Head of caudate nucleus (tissue), 42 donors: ENCODE measurements at places on chromosomes 6 and 20.

- DNase-seq: no peak
Measured at GRCh38 chr6:6840831-6841291, 252.3 kb downstream of the LY86 start.

GRCh38 chr20:23596579-23597250, 9.0 kb downstream of the CST9 start:
- no peak for DNase-seq

DNA sequence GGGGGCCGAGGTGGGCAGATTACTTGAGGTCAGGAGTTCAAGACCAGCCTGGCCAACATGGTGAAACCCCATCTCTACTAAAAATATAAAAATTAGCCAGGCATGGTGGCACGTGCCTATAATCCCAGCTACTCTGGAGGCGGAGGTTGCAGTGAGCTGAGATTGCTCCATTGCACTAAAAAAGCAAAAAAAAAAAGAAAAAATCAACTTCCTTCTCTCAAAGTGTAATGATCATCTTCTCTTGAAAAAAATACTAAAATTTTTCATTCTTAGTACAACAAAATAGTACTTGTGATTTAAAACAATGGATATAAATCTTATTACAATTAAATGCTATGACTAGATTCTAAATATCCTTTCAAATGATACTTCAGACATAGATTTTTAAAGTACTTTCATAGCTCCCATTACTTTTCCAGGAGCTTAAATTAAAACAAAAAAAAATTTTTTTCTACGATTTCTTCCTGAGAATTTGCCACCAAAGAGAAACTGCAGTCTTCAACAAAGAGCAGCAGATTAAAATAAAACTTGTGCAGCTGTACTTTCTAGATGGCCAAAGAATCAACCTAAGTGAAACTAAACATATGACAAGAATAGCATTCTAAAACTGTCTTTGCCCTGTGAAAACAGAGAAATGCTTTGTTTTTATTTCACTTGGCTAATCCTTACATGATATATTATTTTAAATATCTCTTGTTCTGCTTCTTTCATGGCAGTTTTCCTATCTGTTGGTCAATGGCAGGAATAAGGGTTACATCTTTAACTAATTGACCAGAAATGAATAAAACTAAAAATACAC, 75.2 kb downstream of the MAP3K5 start:
- no peak for DNase-seq

DNA sequence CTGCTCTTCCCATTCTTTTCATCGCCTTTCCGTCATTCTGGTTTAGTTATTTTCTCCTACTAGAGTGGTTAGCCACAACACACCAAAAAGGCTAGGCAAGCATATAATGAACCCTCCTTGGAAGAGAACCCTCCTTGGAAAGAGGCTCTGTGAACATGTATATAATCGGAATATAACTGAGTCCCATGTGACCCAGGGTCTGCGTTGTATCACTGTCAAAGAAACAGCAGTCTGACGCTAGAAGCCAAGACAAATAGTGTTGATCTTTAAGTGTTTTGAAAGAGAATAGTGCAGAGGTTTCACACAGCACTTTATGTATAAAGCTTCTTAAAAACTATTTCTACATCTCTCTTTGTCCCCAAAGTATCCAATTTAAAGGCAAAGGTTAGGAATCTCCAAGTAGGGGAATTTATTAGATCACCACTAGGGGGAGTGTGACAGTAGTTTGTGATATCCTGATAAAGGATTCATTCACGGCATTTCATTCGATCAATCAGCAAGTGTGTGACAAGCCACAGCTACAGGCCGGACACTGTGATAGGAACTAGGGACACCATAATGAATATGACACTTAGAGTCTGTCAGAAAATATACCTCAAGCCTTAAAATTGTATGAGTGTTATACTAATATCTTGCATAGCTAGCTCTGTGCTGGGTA, 395.3 kb downstream of the CD109 start:
- peak; percentile 28 for DNase-seq

DNA sequence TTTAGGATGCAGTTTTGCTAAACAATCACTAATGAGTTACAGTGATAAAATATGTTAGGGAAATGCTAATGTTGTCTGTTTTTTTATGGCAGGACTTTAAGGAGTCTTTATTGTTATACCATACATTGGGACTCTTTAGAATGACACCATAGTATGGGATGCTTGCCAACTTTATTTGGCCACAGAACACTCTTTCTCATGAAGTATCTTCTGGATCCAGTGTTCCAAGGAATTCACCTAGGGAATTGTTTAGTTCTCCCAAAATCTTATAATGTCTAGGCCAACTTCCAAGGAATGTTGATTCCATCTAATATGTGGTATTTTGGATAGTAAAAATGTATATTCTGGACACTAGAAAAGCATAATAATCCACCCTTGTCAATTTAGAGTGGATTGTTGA, 3.3 kb downstream of the RIN2 start:
- no peak for DNase-seq

GRCh38 chr20:37494796-37495195, 26.3 kb upstream of the NNAT start:
- DNase-seq: no peak

GRCh38 chr6:43945768-43946080, 175.7 kb downstream of the VEGFA start:
- no peak for DNase-seq

GRCh38 chr6:26199773-26200764, 112.8 kb downstream of the HFE start:
- no peak for DNase-seq

- DNase-seq: no peak
Measured at GRCh38 chr6:38178584-38178886, 359.0 kb downstream of the ZFAND3 start.

GRCh38 chr6:15359335-15359862, 113.5 kb downstream of the JARID2 start:
- peak; percentile 60 for DNase-seq

GRCh38 chr6:73032586-73032985, 192.7 kb downstream of the KHDC1L start:
- DNase-seq: no peak

- no peak for DNase-seq
Measured at GRCh38 chr6:44458551-44458950, 71.0 kb downstream of the CDC5L start.

DNA sequence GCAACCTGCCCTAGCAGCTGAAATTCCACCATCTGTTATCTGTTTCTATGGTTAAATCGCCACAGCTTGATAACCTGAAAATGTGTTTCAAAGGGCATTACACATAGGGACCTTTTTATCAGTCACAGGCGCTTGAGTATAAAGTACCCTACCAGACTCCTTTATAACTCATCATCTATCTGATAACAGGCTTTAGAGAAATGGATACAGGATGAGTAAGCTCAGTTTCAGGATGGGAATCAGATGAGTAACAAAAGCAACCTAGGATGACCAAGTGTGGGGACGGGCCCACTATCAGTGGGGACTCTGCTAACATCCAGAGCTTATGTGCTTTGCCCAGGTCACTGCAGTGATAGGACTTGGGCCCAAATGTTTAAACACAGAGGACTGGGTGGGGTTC, 75.6 kb downstream of the PRND start:
- no peak for DNase-seq

DNA sequence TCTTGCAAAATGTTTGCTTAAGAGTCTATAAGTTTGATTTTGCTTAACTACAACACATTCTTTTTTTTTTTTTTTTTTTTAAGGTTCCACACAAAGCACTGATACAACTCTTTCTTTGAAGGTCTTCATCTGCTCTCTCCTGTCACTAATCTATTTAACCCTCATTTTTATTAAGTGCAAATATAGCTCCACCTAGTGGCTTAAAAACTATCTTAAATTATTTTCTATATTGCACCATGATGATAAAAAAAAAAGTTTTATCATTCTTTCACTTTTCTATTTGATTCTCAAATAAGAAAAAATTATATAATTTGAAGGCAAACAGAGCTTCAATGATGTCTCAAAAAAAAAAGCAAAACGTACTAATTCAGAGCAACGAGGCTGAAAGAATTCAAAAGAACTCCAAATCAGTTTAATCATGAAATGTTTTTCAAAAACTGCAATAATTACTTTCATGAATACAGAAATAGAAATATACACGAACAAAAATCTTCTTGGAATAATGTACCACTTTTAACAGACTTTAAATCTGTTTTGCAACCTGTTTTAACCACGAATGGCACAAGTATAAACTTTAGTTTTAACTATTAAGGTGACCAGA, 12.8 kb downstream of the ESF1 start:
- DNase-seq: no peak

DNA sequence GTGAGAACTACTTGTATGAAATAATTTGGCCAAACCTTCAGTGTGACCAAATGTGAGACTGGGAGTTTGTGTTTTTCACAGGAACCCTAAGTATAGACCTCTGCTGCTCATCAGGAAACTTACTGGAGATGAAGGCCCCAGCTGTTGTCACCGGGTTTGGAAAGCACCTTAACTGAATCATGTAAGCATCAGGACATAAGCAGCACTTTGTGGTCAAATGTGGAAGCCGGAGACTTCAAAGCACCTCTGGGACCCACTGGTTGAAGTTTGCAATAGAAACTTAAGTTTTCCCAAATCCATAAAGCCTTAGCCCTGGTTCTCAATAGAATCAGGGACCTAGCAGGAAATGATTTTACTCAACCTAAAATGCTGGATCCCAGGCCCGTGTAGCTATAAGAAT, 14.3 kb downstream of the TTPAL start:
- no peak for DNase-seq
